Brain (organoid and tissue), 16 donors: ENCODE measurements at places on chromosomes 12 and 14. TPM values are rescaled to one million over a fixed set of nuclear protein-coding genes. Genes with fewer than 3 reads are reported as not detected.
A peak's percentile ranks its signal among the peaks of the same experiment; 100 is the strongest.

DNA sequence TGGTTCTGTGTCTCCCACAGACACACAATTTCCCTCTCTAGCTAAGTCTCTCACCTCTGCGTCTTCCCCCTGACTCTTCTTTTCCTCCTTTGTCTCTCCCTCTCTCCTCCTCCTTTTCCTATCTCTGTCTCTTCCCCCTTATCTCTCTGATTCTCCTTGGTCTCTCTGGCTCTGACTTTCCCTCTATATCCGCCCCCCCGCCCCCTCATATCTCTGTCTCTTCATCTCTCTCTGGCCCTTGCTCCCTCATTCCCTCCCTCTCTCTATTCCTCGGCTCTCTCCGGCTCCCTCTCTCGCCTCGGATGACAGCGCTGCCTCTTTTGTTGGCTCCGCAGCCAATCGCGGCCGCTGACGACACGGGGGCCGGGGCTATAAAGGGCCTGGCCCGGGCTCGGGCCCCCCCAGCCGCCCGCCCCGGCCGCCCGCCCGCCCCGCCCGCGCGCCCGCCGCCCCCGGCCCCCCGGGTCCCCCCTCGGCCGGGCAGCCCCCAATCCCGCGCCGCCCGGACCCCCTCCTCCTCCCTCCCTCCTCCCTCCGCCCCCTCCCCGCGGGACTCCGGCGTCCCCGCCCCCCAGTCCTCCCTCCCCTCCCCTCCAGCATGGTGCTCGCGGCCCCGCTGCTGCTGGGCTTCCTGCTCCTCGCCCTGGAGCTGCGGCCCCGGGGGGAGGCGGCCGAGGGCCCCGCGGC lies at the start of gene GDF11:
Gene GDF11, plus strand, starts transcription at position 404 of the 687 bp plus-strand sequence. Its CDS starts 195 bp downstream, at position 599.
- peak; percentile 90 for DNase-seq

The MMP14 gene
- 59.7 TPM for polyA plus RNA-seq

DNA sequence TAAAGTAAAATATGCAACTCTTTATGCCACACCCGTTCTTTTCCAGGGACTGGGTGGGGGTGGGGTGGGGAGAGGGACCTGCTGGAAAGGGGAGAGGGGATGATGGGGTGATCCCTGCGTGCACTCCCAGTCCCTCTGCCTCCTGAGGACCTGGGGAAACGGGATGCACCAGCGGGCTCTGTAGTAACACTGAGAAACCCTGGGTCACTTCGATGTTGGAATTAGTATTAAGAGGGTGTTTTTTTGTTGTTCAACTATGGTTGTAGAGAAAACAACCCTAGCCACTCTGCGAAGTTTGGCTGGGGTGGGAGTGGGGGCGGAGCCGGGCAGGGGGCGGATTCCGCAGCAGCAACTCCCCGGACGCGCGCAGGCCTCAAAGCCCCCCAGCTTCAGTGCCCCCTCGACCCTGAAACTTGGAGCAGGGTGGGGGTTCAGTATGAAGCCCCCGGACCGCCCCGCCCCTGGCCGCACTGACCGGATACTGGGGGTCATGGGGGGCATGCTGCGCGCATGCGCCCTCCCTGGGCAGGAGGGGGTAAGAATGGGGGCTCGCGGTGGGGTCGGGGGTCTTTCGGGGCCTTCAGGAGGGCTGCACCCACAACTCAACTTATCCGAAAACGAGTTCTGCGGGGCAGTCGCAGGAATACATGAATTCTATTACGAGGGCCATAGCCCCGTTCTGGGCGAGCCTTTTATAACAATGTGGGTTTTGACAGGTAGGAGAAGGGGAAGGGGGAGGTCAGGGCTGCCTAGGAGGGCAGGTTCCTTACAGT lies 1.3 kb upstream of the ARHGEF25 start:
- DNase-seq = no peak

The DPF3 gene
- polyA plus RNA-seq = 2.3 TPM

DNA sequence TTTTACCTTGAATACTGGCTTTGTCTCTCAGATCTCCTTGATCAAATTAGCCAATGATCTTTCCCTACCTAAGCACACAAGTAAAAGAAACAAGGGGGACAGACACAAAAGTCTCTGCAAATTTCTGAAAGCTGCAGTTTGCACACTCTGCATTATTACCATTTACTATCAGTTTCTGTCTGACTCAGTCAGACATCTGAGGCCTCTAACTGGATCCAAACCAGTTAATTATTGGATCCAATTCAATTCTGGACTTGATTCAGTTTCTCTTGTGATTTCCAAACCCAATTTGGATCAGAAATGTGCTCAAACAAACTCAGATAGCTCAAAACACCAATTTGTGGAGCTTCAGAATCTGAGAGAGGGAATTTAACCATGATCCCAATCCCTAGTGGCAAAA lies 16.6 kb downstream of the SSTR1 start:
- DNase-seq = no peak

GRCh38 chr12:26399381-26399780 lies 204.0 kb downstream of the SSPN start:
- no peak for DNase-seq

GRCh38 chr14:89903340-89903952 lies 51.1 kb downstream of the EFCAB11 start:
- DNase-seq = no peak

- no peak for DNase-seq
Measured at GRCh38 chr14:90774316-90774715, 41.9 kb downstream of the TTC7B start.

GRCh38 chr14:105249182-105250007 lies 1.1 kb downstream of the BTBD6 start:
- DNase-seq = peak; percentile 21

GRCh38 chr12:130628304-130628703 lies 87.8 kb downstream of the RIMBP2 start:
- no peak for DNase-seq

GRCh38 chr12:126936181-126936851 lies 1330.7 kb upstream of the TMEM132C start:
- no peak for DNase-seq

- no peak for DNase-seq
Measured at GRCh38 chr14:101780887-101781239, 19.4 kb downstream of the PPP2R5C start.

DNA sequence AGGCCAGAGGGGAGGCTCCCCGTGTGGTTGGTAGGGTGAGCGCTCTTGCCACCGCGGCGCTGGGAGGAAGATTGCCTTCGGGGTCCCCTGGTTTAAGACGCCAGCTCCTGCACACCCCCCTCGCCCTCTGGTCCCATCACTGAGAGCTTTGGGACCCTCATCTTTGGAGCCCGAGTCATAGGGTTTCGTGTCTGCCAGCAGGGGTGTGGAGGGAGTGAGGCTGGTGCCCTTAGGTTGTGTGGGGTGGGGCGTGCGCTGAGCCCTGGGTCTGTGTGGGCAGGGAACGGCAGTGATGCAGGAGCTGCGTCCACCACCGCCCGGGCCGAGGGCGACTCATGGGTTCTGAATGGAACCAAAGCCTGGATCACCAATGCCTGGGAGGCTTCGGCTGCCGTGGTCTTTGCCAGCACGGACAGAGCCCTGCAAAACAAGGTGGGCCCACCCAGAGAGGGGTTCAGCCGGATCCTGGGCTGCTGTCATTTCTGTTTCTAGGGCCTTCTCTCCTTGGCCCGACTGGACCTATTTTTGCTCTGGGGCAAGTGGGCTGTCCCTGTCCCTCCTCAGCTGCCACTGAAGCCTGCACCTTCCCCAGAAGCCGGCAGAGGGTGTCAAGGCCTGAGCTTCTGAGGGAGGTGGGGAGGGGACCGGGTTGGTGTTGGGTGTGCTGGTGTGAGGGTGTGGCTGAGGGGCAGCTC lies 12.1 kb downstream of the ACADS start:
- DNase-seq = no peak

DNA sequence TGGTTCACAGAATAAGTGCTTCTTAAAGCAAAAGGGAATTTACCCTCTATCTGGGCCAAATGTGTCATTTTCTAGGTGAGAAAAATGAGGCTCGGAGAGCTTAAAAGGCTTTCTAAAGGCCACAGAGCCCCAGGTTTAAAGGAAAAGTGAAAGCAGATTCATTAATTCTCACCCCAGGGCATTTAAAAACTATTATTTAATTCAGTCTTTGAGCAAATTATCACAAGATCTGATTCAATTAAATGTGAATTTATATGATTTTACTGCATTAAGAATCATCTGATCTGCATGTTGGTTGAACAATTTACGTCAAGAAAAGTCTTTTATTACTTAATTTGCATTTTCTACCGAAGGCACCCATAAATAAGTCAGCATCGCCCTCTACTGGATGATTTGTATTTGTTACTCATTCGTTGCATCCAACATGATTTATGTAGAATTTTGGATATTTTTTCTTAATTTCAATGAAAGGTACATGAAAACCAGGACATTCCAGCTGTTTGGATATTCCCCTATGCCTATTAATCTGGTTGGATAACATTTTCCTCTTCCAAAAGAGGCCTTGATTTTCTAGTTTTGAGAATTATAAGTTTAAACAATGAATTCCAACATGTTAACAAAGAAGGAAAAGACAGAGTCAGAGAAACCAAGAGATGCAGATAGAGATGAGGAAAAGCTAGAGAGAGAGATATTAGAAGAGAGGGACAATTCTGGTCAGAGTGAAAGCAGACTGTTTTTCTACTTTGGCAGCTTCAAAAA lies 19.1 kb upstream of the DHRS7 start:
- peak; percentile 83 for DNase-seq

DNA sequence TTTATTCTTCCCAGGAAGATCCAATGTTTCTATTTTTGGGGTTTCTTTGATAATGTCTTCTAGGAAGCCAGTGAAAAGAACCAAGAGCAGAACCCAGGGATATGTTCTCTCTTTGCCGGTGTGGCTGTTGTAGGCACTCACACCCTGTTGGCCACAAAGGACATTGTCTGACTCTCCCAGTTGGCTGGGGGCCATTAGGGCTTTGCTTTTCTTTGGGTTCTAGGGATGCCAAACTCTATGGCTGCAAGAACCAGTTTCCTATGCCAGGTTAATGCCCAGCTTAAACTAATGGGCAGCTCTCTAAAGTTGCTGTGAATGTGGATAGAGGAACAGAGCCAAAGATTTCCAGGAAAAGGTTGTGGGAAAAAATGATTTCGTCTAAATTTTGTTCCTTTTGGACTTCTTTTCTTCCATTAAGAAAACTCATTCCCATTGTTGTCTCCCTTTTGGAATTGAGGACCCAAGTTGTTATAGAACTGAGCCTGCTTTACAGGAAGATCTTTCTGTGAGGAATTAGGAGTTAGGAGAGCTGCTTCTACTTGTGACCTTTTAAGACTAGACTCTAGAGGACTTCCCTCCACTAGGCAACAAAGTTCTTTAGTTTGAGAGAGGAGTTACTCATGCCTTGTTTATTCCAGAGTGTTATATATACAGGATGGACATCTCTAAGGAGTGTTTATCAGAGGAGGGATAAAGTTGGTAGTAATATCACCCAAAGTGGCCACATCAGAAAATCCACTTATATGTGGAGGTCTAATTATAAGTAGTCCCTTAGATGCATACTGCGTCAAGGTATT lies 13.1 kb downstream of the COPZ1 start:
- no peak for DNase-seq

DNA sequence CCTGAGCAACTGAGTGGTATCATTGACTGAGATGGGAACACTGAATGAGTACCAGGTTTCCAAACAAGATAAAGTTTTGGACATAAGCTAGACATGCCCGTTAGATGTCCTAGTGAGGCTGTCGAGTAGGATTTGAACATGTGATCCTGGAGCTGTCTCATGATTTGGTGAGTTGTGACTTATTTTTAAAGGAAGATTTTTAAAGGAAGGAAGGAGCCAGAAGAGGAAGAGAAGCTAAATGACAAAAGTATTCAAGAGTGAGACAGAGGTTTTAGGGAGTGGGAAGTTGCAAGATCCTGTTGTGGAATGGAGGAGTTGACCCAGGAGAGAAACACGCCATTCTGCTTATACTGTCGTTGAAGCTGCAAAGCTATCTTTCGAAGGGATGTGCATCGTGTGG lies 82.1 kb downstream of the SAMD4A start:
- DNase-seq = no peak

DNA sequence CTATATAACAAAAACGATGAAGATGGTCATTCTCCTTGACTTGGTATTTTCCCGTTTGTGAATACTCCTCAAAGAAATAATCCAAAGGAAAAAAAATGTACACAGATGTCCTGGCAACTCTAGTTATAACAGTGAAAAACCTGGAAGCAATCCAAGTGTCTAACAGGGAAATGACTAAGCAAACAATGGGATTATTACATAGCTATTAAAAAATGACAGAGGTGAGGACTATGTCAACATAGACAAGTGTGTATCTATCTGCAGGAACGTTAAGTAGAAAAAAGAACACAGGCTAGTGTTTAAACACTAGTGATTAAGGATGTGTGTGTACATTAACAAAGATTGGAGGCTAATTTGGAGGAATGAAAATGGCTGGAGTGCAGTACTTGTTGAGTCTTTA lies 5.9 kb upstream of the APOLD1 start:
- DNase-seq = no peak

The NRXN3 gene
- polyA plus RNA-seq = 8.8 TPM

DNA sequence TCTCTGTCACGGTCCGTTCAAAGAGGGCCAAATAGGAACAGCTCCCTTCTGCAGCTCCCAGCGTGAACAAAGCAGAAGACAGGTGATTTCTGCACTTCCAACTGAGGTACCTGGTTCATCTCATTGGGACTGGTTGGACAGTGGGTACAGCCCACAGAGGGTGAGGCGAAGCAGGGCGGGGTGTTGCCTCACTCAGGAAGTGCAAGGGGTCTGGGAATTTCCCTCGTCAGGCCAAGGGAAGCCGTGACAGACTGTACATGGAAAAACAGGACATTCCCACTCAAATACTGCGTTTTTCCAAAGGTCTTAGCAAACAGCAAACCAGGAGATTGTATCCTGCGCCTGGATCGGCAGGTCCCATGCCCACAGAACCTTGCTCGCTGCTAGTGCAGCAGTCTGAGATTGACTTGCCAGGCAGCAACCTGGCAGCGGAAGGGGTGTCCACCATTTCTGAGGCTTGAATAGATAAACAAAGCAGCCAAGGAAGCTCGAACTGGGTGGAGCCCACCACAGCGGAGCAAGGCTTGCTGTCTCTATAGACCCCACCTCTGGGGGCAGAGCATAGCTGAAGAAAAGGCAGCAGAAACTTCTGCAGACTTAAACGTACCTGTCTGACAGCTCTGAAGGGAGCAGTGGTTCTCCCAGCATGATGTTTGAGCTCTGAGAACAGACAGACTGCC lies 22.7 kb downstream of the SLC38A1 start:
- DNase-seq = no peak

The ESPL1 gene
- 11.8 TPM for polyA plus RNA-seq

- DNase-seq = no peak
Measured at GRCh38 chr14:71231521-71232393, 324.5 kb downstream of the PCNX1 start.

DNA sequence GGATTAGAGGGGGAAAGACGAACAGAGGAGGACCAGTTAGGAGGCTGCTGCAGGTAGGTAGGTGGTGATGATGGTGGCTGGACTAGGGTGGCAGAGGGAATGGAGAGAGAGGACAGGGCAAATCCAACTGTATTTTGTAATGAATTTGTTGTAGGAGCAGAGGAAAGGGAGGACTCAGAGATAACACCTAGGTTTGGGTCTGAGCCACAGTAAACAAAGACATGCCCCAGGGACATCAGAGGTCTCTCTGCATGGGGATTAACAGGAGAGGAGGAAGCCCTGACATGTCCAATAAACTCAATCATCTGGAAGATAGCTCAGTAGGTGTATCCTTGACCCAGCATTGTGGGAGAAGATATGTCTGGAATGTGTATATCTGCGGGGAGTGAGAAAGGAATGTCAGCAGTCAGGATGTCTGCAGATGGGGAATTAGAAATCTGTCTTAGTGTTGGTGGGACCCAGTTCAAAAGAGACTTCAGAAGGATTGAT lies 4.7 kb upstream of the SLC48A1 start:
- no peak for DNase-seq

The YY1 gene
- 43.9 TPM for polyA plus RNA-seq

GRCh38 chr12:102182635-102183034 lies 15.0 kb downstream of the PMCH start:
- no peak for DNase-seq

- DNase-seq = no peak
Measured at GRCh38 chr12:20704860-20705259, 9.7 kb downstream of the SLCO1C1 start.

- no peak for DNase-seq
Measured at GRCh38 chr12:95114766-95115405, 41.5 kb upstream of the NR2C1 start.
